ENCODE measurements at places on chromosomes 1 and 21. TPM values are rescaled to one million over a fixed set of nuclear protein-coding genes. Genes with fewer than 3 reads are reported as not detected.

Gene SFN
- total RNA-seq, result 0.30 TPM

Gene WDTC1
- total RNA-seq, result 26.5 TPM

Gene ATAD3C
- total RNA-seq, result 0.41 TPM

Gene ZNF593
- total RNA-seq, result 34.3 TPM

Gene SLAMF7
- total RNA-seq, result not detected

Gene CHD1L
- 85.5 TPM for total RNA-seq

Gene RGS18
- not detected for total RNA-seq

Gene KCNJ6
- total RNA-seq, result 0.68 TPM

Gene TACSTD2
- total RNA-seq, result not detected

Gene FAM151A
- not detected for total RNA-seq

Gene CHI3L2
- total RNA-seq, result not detected

Gene MROH9
- not detected for total RNA-seq

Gene ASCL5
- total RNA-seq, result not detected

Gene FAM43B
- total RNA-seq, result 0.75 TPM

Gene CNR2
- total RNA-seq, result not detected

Gene OR2T11
- not detected for total RNA-seq

Gene CLEC20A
- not detected for total RNA-seq

Gene CA6
- total RNA-seq, result not detected

Gene FMN2
- 13.2 TPM for total RNA-seq

Gene CYP2J2
- total RNA-seq, result 1.3 TPM

Gene COPA
- total RNA-seq, result 124 TPM

Gene RHOU
- 20.1 TPM for total RNA-seq

Gene ZNF593OS
- total RNA-seq, result not detected

Gene DDI2
- total RNA-seq, result 33.0 TPM

Gene RABGGTB
- 111 TPM for total RNA-seq

Gene DIO1
- total RNA-seq, result not detected

Gene HSF2BP
- 2.5 TPM for total RNA-seq

Gene GNG4
- 38.2 TPM for total RNA-seq

Gene PYGO2
- 65.1 TPM for total RNA-seq

Gene PERM1
- not detected for total RNA-seq

Gene CFAP74
- total RNA-seq, result 0.12 TPM

Gene SLAMF1
- total RNA-seq, result not detected

Gene ZNF683
- total RNA-seq, result not detected

Gene EXO1
- total RNA-seq, result 49.3 TPM

Gene SMAP2
- 26.3 TPM for total RNA-seq

Gene CADM3
- total RNA-seq, result 10.0 TPM

Gene ARID1A
- 155 TPM for total RNA-seq

Gene RGS16
- 6.4 TPM for total RNA-seq

Gene AHCTF1
- 47.3 TPM for total RNA-seq

Gene GPX7
- 31.1 TPM for total RNA-seq

Gene SLC9C2
- total RNA-seq, result not detected

Gene LAPTM5
- total RNA-seq, result 1.5 TPM

Gene ARHGAP30
- total RNA-seq, result not detected

Gene SPRR2B
- total RNA-seq, result not detected

Gene DCDC2B
- total RNA-seq, result not detected

Gene PRKACB
- 42.1 TPM for total RNA-seq

Gene LHX8
- total RNA-seq, result not detected

Gene PDE9A
- total RNA-seq, result 40.7 TPM

Gene GPR89B
- 19.4 TPM for total RNA-seq

Gene EFNA3
- 6.6 TPM for total RNA-seq

Gene NBPF4
- total RNA-seq, result not detected
